PC-3 (cell line): ENCODE measurements at places on chromosomes 4 and X. TPM values are rescaled to one million over a fixed set of nuclear protein-coding genes. Genes with fewer than 3 reads are reported as not detected.

The ATP7A gene
- 3.4 and 4.3 TPM in 2 replicates for total RNA-seq

DNA sequence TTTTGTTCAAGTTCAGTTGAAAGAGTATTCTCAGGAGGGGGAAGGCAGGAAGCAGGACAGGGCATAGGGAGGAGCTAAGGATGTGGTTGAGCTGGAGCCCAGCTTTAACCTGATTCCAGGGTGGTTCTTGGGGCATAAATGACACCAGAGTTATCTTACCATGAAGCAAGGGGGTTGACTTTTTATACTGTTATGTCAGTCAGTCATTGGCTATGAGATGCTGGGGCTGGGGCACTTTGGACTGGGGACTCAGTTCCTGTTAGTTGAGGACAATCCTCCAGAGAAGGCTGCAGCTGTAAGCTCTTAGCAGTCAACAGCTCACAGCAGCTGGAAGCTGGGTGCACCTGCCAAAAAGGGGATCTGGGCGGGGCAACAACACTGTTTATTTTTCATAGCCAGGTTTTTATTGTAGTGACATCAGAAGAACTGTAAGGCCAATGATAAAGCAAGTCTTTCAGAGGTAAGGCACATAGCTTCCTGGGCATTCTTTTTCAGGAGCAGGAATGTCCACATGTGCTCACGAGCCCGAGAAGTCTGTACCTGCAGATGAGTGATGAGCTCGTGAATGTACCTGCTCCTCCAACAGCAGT lies 78.5 kb downstream of the MID1IP1 start:
- no peaks in the 10 kb centered on the region for H3K27me3 ChIP-seq
- peak overlapping the region; percentile 38; the same call in 1 of the 2 replicates for H3K4me3 ChIP-seq
- DNase-seq = peak; percentile 66

- H3K27me3 ChIP-seq = no peaks in the 10 kb centered on the region
- H3K4me3 ChIP-seq = peak overlapping the region; percentile 47; the same call in 1 of the 2 replicates
- DNase-seq = peak; percentile 40
- H3K4me1 ChIP-seq = peaks cover 24% of the 10 kb centered on the region
Observed at GRCh38 chr4:160848901-160849760, 1314.7 kb downstream of the FSTL5 start.

DNA sequence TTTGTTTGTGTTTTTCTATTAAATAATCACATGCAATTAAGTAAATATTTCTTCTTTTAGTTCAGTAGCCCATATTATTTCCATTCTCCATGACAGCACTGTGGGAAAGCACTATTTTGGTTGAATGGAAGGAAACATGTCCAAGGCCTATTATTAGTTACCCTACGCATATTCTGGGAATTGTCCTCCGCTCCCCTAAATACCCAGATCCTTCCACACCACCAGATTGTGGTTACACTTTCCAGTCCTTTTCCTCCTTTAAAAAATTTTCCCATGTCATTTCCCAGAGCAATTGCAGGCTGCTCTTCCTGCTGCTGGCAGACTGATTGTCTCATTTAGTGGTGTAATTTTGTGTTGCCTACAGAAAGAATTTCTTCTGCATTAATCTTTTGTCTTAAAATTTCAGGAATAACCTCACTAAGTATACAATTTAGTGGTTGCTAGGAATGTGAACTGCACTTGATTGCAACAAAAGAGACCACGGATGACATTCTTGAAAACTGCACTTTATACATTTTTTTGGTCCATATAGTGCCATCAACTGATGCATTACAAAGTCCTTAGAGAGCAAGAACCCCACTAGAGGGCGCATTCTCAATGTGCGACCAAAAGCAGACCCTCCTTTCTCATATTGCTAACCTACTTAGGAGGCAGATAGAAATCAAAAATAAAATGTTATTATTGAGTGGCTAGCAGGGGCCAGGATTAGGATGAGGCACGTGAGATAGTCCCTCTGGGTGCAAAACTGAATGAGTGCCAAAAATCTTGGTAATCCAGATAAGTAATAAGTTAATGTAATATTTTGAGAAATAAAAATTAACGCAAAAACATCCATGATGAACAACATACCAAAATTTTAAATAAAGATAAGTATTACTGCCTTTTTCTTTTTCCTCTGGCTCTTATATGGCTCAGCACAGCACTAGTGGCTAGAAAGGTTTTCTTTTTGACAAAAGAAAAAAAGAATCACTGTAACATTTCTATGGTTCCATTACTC lies 98.8 kb upstream of the IQCM start:
- no peaks in the 10 kb centered on the region for H3K4me1 ChIP-seq
- peak; percentile 66 for DNase-seq
- no peak overlapping the region for H3K4me3 ChIP-seq
- H3K27me3 ChIP-seq = no peaks in the 10 kb centered on the region

DNA sequence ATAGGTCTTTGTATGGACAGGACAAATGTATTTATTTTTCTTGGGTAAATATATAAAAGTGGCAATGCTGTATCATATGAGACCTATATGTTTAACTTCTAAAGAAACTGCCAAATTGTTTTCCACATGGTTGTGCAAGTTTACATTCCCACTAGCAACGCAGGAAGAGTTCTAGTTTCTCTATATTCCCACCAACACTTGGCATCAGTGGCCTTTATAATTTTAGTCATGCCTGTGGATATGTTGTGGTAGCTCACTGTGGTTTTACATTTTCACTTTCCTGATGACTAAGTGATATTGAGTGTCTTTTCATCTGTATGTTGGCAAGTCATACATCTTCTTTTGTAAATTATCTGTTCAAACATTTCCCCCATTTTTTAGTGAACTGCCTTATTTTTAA lies 126.0 kb downstream of the EMCN start:
- no peaks in the 10 kb centered on the region for H3K36me3 ChIP-seq
- H3K4me1 ChIP-seq = no peaks in the 10 kb centered on the region
- peak; percentile 61 for DNase-seq
- H3K27ac ChIP-seq = 0 out of 2 replicates have a peak overlapping the region, but pooled peaks have one; percentile 16
- H3K4me3 ChIP-seq = no peak overlapping the region

- H3K4me3 ChIP-seq = no peak overlapping the region
- H3K27me3 ChIP-seq = no peaks in the 10 kb centered on the region
- H3K27ac ChIP-seq = peak overlapping the region; percentile 14
- H3K36me3 ChIP-seq = no peaks in the 10 kb centered on the region
Observed at GRCh38 chr4:61277785-61278760, 77.9 kb downstream of the ADGRL3 start.

DNA sequence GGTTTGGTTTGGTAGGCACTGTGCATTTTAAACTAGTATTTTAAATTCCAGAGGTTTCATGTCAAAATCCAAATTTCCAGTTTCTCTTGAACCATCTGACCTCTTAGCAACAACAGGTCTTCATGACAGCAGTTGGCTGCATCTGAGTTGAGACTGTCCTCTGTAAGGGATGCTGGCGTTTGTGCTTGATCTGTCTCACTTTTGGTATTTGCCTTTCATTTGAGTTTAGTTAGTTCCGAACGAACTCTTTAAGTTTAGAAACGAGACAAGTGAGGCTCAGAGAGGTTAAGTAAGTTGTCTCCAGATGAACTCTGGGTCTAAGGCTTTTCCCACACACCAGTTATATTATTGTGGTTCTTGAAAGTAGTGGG lies 29.1 kb downstream of the SPARCL1 start:
- no peak overlapping the region for H3K4me3 ChIP-seq
- H3K27ac ChIP-seq = no peak overlapping the region

- H3K4me1 ChIP-seq = no peaks in the 10 kb centered on the region
Observed at GRCh38 chr4:6494431-6495295, 22.2 kb upstream of the PPP2R2C start.
